ENCODE measurements at places on chromosomes 16 and 17.

DNA sequence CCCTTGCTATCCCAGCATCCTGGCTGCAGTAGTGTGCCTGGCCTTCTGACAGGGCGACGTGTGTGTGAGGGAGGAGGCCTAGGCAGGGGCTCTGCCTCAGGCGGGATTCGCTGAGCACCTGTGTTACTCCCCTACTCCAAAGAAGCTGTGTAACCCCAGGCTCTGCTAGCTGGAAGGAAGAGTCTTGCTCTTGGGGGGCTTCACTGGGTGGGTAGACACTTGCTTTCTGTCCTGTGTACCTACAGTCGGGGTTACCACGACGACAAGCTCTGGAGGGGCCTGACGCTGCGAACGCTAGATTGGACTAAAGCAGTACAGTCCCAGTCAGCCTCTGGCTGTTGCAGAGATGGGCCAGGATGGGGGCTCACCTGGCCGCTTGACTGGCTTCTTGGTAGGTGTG, 9.5 kb downstream of the EXOC7 start:
- no peak for DNase-seq

- DNase-seq = no peak
Measured at GRCh38 chr17:7176841-7177190, 2.4 kb downstream of the ASGR1 start.

DNA sequence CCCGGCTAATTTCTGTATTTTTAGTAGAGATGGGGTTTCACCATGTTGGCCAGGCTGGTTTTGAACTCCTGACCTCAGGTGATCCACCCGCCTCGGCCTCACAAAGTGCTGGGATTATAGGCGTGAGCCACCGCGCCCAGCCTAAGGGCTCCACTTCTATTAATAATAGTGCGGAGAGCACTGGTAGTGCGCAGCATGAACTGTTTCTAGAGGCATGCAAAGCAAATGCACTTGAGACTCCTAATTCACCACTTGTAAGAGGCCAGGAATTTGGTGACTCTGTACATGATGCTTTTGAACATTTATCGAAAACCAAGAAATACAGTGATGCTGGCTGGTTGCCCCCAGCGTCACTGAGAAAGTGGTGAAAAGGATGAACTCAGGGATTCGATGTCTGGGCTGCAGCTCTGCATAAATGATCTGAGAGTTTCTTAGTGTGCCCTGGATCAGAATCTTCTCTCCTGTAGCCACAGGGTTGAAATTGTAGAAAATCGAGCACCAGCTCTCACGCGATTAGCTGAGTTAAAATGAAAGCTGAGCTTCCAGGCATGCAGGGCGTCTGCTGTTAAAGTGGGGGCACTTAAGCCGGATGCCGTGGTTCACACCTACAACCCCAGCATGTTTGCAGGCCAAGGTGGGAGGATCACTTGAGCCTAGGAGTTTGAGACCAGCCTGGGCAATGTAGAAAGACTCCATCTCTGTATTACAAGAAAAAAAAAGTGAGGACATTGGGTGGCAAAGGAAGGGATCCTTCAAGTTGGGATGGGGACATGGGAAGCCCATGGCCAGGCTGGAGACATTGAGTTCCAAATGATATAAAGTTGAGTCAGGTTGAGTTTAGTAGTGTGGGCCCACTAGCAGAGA, 4.8 kb downstream of the RNF213 start:
- DNase-seq = peak; percentile 81

DNA sequence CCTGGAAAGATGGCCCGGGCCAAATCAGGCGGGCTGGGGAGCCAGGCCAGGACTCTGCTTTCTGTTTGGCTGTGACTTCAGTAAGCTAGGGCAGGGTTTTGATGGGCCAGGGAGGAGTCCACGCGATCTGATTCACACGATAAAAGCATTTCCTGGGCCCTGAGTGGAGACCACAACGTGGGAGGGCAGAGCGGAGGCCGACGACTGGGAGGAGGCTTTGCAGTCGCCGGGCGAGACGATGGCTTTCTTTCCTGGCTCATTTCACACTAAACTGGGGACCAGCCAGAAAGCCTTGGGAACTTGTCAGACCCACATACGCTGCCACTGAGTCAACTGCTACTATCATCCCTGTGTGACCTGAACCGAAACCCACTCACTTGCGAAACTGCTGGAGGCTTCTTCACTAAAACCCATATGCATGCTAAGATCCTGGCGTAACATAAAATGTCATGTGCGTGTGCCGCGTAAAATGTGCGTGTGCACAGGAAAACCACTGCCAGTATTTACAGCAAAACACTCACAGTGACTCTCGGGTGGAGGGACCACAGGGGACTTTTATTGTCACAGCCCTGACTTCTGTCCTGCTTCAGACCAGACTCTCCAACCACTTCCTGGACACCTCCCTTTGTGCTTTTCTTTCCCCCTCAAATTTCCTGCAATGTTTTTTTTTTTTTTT, 14.2 kb upstream of the RHBDF2 start:
- DNase-seq = peak; percentile 87

DNA sequence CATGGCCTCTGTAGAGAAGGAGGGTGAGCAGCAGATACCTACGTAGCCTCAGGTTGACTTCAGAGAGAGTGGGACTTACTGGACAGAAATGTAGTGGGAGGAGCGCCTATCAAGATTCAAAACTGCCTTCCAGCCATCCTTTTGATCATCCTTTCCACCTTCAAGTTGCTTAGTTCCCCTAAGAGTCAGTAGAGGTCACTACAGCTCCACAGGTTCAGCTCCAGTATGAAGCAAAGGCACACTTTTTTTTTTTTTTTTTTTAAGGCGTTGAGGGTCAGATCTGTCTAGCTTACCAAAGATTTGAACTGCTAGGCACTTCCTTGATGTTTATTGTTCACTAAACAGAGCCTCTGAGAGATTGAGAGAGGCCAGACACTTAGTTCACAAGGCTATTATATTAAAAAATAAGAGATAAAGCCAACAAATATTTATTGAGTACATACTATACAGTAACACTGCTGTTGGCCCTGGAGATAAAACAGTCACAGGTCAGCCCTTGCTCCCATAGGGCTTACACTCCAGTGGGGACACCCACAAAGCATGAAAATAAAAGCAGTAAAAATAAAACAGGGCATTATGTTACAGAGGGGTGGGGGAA, 3.1 kb downstream of the RNF227 start:
- DNase-seq = peak; percentile 47

DNA sequence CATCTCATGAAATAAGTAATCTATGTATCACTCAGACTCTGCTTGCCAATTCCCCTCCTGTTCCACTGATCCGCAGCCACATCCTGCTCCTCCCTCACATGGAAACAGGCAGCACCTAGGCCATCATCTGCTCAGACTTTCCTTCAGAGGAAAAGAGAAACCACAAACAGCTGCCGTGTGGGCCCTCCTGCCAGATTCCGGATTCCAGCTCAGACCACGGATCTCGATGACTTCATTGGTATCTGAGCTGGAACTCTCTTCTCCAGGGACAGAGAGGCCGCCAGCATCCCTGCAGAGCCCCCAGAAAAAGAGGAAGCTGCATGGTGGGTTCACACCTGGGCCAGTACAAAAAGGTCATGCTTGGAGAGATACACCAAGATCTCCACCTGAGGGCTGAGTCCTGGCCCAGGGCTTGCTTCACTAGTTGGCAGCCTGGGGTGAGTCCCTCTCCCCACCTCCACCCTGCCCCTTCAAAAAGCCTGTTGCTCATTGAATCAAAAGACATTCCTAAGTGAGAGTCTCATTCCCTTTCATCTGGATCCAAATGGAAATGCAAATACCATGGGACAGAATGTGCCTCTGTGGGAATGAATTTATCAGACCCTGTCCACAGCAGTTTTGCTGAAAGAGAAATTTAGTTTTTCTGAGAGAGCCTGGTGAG, 47.2 kb downstream of the HOXB1 start:
- DNase-seq = peak; percentile 66

- no peak for DNase-seq
Measured at GRCh38 chr16:55434000-55434399, 45.0 kb upstream of the MMP2 start.

- DNase-seq = no peak
Measured at GRCh38 chr17:31564883-31565301, 173.4 kb downstream of the RAB11FIP4 start.

DNA sequence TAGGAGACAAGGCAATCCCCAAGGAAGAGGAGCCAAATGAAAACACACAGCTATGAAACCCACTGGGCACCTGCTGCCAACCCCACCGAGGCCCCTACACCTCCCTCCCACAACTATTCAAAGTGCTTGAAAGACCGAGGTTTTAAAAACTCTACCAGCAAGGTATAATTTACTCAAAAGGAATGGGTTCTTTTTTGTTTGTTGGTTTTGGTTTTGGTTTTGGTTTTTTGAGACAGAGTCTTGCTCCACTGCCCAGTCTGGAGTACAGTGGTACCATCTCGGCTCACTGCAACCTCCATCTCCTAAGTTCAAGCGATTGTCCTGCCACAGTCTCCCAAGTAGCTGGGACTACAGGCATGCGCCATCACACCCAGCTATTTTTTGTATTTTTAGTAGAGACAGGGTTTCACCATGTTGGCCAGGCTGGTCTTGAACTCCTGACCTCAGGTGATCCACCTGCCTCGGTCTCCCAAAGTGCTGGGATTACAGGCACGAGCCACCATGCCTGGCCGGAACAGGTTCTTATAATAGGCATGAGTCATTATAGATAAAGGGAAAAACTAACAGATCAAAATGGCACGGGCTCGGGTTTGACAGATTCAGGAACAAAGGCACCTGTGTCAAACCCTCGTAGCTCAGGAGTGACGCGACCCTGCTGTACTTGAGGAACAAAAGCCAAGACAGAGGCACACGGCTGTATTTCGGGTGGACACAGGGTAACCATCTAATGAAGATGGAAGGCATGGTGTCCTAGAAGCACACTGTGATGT, 40.7 kb downstream of the COTL1 start:
- DNase-seq = no peak

- DNase-seq = peak; percentile 53
Measured at GRCh38 chr17:42428141-42428944, 5.3 kb upstream of the CAVIN1 start.

DNA sequence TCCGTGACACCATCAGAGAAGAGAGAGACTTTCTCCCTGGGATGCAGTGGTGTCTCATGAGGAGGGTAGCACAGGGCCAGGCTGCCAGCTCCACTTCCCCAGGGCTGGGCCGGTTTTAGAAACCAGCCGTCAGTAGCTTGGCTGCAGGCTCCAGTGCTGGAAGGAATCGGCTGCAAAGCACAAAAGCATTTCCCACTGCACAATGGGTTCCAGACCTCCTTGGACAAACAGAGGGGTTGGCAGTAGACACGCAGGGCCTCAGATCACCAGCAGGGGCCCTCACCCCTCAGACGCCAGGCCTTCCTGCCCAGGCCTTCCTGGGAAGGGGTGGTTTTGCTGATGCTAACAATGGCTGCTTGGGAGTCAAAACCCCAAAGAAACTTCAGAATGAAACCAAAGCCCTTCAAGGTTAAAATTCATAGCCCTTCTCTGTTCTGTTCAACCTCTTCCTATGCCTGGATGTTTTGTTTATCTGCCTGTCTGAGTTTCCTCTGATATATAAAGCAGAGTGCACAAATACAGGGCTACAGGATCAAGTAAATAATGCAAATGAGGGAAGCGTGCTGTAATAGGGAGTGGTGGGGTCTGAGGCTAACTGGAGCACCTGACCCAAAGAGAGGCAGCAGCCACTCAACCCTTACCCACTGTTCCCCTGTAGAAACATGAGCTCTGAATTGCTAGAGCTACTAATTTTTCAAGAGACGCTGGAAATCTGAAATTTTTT, 26.2 kb downstream of the TEKT5 start:
- peak; percentile 22 for DNase-seq

- DNase-seq = no peak
Measured at GRCh38 chr17:7058831-7059447, 15.0 kb upstream of the SLC16A11 start.

GRCh38 chr17:82316651-82317393, 586 bp downstream of the CD7 start:
- DNase-seq = peak; percentile 53

- no peak for DNase-seq
Measured at GRCh38 chr16:55225972-55226542, 97.9 kb upstream of the IRX6 start.

DNA sequence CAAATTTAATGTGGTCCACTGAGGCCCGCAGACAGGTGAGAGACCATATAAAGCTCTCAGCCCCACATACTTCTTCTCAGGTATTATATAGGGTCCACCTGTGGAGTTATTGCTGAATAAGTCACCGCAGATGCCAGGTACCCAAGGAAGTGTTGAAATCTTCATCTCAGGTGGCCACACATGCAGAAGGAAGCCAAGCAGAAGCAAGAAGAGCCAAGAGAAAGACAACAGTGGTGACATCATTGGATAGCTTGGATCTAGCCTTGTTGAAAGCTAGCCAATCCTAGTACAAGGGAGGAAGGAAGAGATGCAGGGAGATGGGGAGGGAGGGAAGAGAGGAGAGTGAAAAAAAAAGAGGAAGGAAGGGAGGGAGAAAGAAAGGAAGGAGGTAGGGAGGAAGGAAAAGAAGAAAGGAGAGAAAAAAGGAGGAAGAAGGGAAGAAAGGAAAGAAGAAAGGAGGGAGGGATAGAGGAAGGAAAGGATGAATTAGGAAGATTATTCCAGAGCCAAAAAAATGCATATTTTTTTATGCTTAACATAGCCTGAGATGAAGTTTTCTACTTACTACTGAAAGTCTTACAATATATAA, 12.5 kb downstream of the ADAMTS18 start:
- DNase-seq = no peak

DNA sequence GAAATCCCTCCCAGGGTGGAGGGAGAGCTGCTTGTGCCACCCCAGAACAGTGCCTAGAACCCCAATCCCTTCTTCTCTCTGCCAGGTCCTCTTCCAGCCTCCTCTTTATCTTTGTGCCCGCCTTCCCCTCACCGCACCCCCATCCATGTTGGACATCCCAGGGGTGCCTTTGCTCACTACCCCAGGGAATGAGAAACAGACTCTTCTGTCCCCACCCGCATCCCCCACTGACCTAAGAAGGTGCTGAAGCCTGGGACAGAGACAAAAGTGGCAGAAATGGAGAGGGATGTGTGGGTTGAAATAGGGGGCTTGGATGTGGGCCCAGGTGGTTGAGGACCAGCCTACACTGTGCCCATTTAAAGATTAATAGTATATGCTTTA, 17.0 kb downstream of the ALOX15B start:
- no peak for DNase-seq

GRCh38 chr16:72952811-72953271, 95.1 kb downstream of the ZFHX3 start:
- DNase-seq = no peak

- DNase-seq = no peak
Measured at GRCh38 chr17:42476411-42476810, 17.7 kb downstream of the ATP6V0A1 start.

GRCh38 chr17:47729476-47729875, 3.6 kb upstream of the TBX21 start:
- DNase-seq = no peak

GRCh38 chr16:23876256-23876896, 40.6 kb downstream of the PRKCB start:
- no peak for DNase-seq

DNA sequence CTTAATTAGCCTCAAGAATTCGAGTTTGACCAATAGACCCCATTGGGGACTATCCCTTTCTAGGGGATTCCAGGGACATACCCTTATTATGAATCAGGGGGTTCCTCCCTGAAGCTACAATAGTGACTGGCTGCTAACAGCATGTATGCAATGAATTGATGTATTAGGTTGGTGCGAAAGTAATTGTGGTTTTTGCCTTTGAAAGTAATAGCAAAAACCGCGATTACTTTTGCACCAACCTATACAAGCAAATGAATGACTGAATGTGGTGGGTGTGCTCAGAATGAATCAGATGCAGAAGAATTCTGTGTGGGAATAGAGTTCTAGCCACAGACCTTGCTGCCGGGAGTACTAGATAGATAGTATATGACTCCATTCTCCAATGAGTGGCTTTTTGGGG, 76.7 kb downstream of the HLF start:
- no peak for DNase-seq

GRCh38 chr16:55711959-55712876, 56.4 kb downstream of the SLC6A2 start:
- DNase-seq = peak; percentile 76

GRCh38 chr17:56125830-56126819, 27.1 kb upstream of the ANKFN1 start:
- peak; percentile 12 for DNase-seq

All from stimulated activated CD4-positive, alpha-beta T cell treated with anti-CD3 and anti-CD28 coated beads, Interleukin-15, amount 100 ng/mL, for 24 hours (primary cell).